ENCODE measurements at places on chromosomes 12 and 14.

- DNase-seq: peak; percentile 90
Measured at GRCh38 chr14:49767571-49768300, at the start of gene KLHDC2. TSS of gene KLHDC2 (plus strand) at chr14:49768153. CDS start at chr14:49768469, 316 bp downstream.

DNA sequence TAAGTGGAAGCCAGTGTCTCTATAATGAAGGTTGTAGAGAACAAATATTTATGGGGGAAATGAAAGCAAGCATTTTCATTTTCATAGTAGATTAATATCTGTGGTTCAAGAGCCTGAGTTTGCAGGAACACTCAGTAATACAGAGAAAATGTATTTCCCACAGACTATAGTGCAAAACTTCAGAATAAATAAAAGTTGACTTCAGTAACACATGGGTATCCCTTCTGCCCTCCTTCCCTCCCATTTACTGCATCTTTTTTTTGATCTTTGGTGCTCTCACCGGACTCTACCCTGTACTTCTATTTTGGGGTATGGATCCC lies 75.3 kb upstream of the AMN1 start:
- no peak for DNase-seq

GRCh38 chr12:111428728-111429175 lies 23.0 kb downstream of the SH2B3 start:
- DNase-seq: peak; percentile 54

DNA sequence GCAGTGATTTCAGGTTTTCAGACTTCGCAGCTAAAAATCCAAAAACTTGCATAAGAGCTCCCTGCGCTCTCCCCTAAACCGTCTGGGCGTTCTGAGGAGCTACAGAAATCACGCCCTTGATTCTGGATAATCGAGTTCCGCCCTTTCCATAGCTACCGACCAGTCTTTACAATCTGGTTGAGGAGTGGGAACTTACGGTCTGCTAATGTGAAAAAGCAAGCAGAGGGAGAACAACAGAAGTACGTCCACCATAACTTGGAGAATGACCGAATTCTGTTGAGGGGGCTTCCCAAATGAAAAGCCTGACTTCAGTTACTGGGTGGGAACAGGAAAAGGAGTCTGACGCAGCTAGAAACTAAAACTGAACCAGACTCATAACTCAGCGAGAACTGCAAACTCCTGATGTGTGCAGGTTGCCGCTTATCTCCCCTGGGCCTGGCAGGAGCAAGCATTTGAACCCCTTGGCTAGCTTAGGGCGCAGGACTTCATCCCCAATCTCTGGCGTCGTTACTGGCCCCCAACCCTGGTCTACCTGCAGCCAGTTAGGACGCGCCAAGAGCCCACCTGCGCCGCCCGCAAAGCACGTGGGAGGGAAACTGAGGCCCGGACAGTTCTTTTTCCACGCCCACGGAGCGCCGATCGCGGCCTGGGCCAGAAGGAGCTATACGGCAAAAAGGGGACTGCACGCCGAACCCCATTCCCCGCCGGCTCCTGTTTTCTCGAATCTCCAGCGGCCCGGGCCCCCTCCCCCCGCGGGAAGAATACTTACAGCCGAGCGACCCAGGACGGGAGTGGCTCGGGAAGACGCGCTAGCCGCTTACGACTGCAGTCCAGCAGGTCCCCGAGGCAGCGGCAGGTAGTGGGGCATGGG lies 838 bp downstream of the LRIG3 start:
- DNase-seq: no peak

DNA sequence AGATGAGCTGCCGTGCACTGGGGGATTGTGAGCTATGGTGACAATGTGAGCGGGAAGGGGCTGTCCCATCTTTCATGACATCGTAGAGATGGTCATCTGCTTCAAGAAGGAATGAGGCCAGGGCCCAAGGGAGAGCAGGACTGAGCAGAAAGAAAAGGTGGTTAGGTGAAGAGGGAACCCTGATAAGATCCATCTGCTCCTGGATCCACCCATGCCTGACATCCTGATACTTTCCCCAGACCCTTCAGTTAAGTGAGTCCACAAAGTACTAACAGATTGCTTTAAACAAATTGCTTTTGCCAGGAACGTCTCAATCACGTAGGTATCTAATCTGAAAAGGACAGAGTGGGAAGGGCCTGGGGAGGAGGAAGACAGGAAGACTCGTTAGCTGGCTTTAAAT lies 25.4 kb upstream of the DLK1 start:
- DNase-seq: no peak
